ENCODE measurements at places on chromosomes 2 and 18.

DNA sequence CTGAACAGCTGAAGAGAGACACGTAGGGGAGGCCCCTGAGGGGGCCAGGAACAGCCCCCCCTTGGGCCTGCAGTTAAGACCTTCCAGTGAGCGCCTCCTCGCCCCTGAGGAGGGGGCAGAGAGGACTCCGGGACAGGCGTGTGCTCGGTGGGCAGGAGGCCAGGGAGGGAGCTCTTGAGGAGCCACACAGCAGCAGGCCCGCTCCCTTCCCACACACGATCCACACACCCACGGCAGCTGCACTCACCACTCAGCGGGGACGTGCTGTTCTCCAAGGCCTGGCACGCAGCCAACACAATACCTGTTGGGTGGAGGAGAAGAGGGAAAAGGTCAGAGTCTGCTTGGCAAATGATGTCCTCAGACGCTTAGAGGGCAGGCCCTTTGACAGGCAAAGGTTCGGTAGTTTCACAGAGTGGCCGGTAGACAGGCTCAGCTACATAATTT is 39.0 kb downstream of the TGFA start:
- no peak for DNase-seq

GRCh38 chr18:46772357-46772756 is 15.5 kb upstream of the ST8SIA5 start:
- DNase-seq = no peak

- no peak for DNase-seq
These were observed 14.8 kb upstream of the CXCR4 start for GRCh38 chr2:136132825-136133155.

- no peak for DNase-seq
These were observed 23.2 kb upstream of the CABYR start for GRCh38 chr18:24115628-24116027.

DNA sequence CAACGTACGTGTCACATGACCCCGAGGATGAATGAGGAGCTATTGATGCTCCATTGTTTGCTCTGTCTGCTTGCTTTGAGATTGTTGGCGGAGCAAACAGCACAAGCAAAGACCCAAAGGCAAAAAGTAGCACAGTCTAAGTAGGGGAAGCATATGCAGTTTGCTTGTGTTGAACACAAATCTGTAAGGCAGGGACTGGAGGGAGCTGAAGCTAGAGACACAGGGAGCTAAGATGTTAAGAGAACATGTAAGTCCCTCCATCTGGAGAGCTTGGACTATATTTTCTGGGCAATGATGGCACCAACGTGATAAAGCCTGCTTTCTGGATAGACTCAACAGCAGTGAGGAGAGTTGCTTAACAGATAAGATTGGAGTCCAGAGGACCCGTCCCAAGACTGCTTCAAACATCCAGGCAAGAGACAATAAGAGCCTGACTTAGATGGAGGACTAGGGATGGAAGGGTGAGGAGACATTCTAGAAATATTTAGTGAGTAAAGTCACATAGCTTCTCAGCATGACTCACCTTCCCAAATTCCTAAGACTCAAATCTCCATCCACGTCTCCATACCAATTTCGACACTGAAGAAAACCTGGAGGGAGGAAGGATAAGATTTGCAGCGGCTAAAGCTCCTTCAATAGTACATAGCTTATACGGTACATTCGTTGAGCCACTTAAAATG is 88.1 kb upstream of the KLF7 start:
- DNase-seq = peak; percentile 97

DNA sequence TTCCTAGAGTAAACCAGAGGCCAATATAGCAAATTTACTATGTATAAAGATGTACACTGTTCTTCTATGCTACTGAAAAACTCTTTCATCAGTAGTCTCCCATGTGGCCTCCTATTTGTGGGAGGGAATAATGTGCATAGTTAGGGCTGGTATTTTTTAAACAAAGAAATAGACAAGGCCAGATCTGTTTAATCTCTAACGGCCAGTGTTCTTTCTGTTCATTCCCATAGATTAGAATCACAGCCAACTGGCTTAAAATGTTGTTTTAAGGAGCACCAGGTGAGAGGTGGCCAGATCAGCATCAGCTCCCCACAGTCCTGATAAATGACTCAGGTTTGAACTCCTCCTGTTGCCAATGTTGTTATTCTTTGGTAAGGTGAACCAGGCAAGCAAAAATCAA is 12.1 kb downstream of the LYPD6 start:
- no peak for DNase-seq

DNA sequence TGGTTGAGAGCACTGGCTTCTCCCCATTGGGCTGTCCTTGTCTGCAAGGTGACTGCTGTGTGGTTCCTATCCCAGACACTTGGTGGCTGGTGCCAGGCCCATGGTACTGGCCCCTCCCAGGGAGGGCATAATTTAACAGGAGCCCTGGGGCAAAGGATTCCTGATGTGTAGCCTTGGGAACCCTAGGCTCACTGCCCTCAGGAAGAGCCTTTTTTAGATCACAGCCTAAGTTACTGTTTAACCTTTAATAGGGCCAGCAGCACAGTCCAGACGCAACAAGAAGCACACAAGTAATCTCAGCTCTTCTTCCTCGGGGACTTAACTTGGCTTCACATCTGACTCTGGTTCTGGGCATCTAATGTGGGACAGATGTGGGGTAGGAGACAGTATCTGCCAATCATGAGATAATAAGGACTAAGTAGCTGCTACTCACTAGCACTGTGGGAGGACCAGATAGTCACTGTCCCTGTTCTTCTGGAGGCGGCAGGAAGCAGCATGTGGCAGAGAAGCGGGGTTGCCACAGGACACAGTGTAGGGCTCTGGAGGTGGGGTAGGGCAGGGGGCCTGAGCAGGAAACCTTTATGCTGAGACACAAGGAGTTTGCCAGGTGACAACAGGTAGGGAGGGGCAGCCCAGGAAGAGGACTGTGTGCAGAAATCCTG is 136.3 kb downstream of the TMEM17 start:
- DNase-seq = no peak

DNA sequence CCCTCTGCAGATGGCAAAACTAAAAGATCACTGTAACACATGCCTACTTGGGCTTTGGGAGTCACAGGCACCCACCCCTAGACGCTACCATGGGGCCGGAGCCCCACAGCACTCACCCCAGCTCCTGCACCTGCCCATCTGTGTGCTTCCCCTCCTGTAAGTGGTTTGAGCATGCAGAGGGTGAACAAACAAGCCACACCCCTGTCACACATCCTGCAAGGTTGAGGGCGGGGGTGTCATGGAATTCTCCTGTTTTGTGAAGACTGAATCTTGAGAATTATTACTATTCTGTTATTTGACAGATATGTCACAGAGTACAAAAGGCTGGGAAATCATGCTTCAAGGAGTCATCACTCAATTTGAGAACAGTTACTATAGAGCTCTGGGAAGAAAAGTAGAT is 60.9 kb downstream of the RFTN2 start:
- no peak for DNase-seq

DNA sequence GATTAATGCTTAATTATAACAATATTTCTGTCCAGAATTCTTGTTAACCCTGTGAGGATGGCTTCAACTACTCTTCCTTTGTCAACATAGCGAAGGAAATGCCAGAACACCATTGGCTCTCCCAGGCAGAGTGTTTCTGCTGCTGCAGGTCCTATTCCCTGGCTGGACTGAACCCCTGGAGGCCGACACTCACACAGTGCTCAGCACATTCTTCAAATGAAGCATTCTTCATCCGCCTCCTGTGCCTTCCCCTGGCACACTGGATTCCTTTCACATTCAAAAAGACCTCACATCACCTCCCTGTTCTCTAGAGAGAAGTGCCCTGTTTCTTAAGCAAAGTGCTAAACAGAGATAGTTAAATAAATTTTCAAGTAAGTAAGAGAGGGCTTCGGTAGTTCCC is 187.3 kb upstream of the MSH6 start:
- no peak for DNase-seq

- DNase-seq = no peak
These were observed 430.4 kb upstream of the TRIB2 start for GRCh38 chr2:12286347-12286746.

GRCh38 chr2:157223624-157224205 is 33.8 kb upstream of the GALNT5 start:
- DNase-seq = no peak

GRCh38 chr2:71417300-71418202 is 35.8 kb upstream of the DYSF start:
- DNase-seq = no peak

DNA sequence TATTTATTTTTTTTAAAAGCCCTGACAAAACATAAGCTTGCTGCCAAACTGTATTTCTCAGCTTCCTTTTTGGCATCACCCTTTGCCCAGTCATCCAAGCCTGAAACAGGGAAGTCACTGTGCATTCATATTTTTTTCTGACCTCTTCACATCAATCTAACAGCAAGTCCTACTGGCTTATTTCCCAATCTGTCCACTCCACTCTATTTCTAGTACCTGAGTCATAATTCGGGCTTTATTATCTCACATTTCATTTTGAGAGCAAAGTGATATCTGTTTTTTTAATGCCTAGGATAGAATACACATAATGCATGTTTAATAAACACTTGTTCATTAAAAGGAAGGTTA is 5.1 kb downstream of the HNMT start:
- peak; percentile 76 for DNase-seq

DNA sequence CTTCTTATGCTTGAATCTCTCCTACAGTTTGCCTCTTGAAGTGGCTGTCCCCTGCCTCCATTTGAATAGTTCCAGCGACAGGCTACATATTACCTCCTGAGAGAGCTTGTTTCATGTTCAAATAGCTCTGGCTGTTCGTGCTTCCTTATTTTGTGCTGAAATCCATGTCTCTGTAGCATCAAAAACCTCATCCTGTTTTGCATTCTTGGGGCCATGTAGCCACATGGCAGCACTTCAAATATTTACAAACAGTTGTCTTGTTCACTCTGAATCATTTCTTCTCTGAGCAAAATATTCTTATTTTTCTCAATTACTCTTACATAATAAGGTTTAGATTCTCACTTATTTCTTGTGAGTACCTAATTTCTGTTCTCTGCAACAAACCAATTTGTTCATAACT is 1243.1 kb upstream of the NXPH2 start:
- DNase-seq = peak; percentile 2

DNA sequence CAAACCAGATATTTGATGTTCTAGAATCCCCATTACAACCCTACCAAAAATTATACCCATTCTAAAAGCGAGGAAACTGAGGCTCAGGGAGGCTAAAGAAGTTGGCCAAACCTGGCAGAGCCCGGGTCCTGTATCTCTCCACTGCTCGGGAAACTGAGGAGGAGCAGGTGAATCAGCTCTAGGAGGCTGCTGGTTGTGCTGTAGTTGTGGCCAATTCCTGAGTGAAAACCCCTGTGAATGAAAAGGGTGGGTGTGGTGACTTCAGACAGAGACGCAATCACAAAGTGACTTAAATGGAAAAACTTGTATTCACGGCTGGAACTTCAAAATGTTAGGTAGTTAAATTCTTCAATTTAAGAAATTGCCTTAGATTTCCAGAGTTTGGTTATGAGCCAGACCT is 105.7 kb upstream of the SEC11C start:
- no peak for DNase-seq

- DNase-seq = peak; percentile 92
These were observed 148.5 kb downstream of the MGAT5 start for GRCh38 chr2:134402410-134402809.

GRCh38 chr2:241844831-241845578 is 13.7 kb downstream of the PDCD1 start:
- no peak for DNase-seq

DNA sequence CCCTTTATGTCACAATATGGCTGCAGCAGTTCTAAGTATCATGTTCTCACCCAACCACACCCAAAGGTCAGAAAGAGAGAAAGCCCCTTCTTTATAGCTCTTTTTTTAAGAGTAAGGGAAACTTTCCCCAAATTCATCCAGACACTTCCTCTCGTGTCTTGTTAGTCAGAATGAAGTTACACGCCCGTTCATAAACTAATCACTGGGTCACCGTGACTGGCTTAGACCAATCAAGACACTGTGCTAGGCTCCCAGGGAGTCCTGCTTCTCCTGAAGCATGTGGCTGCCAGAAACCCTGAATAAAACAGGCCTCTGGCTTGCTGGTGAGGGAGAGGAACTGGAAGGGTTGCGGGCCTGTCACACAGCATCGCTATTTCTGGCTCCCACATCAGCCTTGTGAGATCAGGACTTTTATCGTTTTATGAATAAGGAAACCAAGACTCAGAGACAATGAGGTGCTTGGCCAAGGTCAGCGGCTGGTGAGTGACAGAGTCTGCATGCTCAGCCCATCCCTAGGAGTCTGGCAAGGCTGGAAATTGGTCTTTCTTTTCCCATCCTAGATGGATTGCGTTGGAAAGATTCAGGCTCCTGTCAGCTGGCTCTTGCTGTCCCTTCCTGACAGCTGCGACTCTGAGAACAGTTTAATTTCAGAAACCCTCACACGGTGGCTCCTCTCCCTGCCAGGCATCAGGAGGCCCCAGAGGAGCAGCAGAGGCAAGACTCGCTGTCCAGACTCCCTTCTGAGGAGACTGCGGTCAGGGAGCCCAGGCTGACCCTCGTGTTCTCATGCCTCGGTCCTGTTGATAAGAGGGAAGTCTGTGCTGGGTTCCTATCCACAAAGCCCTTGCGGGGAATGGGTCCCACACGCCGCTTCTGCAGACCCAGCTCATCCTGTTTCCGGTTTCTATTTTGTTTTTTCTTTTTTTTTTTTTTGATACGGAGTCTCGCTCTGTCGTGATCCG is 104.5 kb upstream of the TAF1B start:
- DNase-seq = peak; percentile 22

- DNase-seq = peak; percentile 79
These were observed 31.0 kb upstream of the ZEB2 start for GRCh38 chr2:144550911-144551310.

DNA sequence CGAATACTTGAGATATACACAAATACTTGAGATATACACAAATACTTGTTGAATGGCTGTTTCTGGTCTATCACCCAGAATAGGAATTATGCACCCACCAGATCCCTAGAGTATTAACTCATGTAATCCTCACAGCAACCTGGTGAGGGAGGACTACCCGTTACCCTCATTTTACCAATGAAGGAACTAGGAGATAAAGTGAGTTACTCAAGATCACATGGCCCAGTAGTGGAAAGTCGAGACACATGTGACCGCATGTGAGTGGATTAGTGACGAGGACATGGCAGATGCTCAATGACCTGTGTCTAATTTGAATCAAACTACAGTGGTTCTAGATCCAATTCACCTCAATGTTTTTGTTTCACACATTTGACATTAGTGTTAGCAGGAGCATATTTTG is 2.4 kb downstream of the MOGAT1 start:
- no peak for DNase-seq

- DNase-seq = peak; percentile 82
These were observed 1.1 kb upstream of the PGAP1 start for GRCh38 chr2:196927376-196928225.

- DNase-seq = no peak
These were observed 574.2 kb downstream of the CCDC85A start for GRCh38 chr2:56757884-56758545.

DNA sequence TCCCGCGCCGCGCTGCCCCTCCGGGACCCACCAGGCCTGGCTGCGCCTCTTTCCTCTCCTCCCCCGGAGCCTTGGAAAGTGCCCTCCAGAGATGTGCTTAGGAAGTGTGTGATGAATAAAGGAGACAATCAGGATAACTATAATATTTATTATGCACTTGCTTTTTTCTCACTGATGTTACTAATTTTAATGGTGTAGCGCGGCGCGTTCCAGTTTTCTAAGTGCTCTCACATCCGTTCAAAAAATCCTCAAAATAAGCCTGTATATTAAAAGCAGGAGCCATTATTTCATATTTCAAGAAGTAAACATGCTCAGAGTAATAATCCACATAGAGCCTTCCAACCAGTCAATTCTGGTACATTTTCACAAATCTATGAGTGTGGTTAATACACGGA is 941 bp upstream of the MPPE1 start:
- no peak for DNase-seq

- no peak for DNase-seq
These were observed 393.7 kb downstream of the STK39 start for GRCh38 chr2:167853717-167854116.

All from fibroblast of skin of scalp (primary cell).